ENCODE measurements at places on chromosomes 3 and 15.

DNA sequence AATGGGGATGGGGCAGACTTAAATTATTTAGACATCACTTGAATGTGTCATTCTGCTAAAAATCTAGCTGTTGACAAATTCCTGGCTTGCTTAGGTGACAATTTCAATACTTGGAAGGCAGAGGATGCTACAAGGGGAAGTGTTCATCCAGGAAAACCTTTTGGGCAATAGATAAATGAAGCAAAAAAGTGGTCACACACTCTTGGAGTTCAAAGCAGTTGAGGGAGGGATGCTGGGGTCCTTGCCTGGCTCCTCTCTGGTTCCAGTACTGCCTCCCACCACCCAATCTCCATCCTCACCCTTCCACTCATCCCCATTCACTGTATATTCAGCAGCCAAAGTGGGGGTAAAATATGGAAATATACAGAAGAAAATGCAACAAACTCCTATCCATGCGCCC lies 52.6 kb upstream of the FRMD4B start:
- no peak for DNase-seq

GRCh38 chr3:99929745-99930139 lies 112.1 kb downstream of the CMSS1 start:
- DNase-seq = no peak

GRCh38 chr15:31472636-31473384 lies 146.2 kb downstream of the KLF13 start:
- DNase-seq = peak; percentile 36

DNA sequence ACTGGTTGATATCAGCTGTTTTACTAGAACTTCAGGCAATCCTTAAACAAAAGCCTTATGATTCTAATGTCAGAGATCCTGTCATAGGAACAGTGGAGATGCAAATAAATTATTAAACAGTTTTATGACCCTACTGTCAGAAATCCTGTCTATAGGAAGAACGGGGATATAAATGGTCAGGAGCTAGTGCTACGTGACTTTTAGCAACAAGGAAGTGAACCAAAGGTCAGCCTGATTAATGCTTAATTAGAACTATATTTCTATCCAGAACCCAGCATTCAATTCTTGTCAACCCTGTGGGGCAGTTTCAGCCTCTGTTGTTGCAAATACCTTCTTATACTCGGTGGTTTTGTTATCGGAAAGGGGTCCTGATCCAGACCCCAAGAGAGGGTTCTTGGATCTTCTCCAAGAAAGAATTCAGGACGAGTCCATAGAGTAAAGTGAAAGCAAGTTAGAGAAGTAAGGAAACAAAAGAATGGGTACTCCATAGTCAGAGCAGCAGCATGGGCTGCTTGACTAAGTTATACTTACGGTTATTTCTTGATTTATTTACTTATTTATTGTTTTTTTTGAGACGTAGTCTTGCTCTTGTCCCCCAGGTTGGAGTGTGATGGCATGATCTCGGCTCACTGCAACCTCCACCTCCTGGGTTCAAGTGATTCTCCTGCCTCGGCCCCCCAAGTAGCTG lies 59.9 kb upstream of the RNU6-1 start:
- DNase-seq = no peak

DNA sequence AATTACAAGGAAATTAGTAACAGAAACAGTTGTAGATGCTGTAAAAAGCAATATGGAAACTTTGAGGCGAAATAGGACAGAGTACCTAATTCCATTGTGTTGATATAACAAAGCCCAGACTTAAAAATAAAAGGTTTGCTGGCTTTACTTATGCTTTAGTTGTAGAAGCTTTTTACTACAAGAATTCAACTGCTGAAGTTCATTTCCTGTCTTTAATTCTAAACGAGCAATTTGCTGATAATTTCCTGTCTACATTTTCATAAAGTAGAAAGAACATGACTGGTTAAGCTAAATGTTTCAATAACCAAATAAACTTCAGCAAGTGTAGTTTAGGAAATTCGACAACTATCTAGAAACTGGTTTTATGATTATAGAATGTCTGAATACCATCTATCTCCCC lies 423.8 kb downstream of the MECOM start:
- no peak for DNase-seq

DNA sequence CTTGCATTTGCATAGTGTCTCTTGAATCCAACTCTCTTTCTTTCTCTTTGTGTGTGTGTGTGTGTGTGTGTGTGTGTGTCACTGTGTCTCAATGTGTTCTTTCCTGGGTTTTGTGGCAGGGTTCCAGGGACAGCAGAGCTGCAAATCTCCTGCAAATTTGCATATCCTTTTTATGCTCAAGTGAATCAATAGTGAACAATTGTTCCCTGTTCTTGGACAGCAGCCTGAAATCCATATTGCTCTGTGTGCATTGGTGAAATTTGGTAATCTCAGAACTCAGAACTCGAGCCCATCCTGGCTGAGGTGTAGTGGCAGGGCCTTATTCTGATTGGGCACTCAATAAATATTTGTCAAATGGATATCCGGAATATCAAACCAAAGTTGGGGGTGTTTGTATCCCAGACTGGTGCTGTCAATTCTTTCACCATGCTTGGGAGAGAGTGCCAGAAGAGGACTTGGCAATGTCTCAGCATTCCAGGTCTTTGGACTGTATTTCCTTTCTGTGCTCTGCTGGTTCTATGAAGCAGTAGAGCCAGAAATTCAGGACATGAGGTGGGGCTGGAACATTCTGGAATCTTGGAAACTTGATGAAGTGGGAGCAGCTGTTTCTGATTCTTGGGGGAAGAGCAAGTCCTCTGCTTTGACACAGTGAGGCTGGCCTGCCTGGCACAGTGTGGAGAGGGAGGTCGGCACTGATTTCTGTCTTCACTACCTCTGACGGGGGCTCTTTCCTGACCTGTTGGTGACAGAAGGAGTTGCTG lies 380.6 kb upstream of the C2CD4B start:
- no peak for DNase-seq

DNA sequence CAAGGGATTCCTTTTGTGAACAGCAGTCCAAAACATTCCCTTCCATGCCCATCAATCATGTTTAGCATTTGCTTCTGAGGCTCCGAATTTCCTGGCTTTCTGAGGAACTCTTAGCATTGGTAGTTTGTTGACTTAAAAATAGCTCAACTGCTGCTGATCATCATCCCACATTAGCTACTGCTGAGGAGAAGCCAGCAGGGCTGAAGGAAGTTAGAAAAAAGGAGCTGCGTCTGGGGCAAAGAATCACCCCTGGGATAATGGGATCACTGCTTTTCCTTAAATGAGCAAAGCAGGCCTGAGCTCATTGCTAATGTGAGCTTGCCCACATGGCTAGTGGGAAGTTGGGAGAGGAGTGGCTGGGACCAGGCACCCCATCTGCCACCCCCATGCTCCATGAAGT lies 39.8 kb downstream of the CYP19A1 start:
- DNase-seq = no peak

DNA sequence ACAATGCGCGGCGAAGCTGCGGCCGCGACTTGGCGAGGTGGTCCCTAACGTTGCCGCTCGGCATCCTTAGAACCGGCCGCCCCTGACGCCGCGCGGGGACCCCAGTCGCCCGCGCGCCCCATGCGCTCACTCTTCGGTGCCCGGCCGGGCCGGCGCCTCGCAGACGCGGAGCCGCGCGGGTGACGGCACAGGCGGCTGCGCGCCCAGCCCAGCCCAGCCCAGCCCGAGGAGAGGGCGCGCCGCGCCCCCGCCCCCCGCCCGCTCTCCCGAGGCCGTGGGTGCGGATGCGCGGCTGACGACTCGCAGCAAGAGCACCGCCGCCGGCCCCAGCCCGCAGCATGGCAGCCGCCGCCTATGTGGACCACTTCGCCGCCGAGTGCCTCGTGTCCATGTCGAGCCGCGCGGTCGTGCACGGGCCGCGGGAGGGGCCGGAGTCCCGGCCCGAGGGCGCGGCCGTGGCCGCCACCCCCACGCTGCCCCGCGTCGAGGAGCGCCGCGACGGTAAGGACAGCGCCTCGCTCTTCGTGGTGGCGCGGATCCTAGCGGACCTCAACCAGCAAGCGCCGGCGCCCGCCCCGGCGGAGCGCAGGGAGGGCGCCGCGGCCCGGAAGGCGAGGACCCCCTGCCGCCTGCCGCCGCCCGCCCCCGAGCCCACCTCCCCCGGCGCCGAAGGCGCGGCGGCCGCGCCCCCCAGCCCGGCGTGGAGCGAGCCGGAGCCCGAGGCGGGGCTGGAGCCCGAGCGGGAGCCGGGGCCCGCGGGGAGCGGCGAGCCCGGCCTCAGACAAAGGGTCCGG lies 437 bp downstream of the KLF13 start:
- no peak for DNase-seq

DNA sequence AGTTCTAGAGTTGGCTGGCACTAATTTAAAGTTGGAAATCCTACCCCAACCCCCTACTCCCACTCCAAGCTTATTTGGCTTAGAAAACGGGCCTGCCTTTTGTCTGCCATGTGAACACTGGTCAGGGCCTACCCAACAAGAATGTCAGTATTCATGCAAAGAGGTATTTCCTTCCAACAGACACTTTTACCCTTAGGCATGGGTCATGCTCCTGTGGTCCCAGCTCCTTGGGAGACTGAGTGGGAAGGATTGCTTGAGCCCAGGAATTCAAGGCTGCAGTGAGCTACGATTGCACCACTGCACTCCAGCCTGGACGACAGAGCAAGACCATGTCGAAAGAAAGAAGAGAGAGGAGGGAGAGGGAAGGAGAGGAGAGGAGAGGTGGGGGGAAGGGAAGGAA lies 137.5 kb upstream of the LRTM1 start:
- no peak for DNase-seq

DNA sequence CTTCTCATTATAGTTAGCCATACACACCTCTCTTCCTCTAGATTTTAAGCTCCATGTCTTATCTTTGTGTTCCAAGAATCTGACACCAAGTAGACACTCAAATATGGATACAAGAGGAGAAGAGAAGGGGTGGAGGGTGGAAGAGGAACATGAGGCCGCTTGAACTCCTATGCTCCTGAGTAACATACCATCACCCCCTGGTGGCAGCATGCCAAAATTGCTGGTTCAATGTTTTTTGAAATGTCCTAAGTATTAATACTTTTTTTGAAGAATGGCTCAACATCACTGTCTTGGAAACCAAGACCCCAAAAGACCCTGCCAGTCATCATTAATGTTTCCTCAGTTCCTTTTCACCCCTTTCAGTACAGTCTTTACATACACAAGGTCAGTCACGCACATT lies 71.8 kb upstream of the HACD2 start:
- DNase-seq = no peak

DNA sequence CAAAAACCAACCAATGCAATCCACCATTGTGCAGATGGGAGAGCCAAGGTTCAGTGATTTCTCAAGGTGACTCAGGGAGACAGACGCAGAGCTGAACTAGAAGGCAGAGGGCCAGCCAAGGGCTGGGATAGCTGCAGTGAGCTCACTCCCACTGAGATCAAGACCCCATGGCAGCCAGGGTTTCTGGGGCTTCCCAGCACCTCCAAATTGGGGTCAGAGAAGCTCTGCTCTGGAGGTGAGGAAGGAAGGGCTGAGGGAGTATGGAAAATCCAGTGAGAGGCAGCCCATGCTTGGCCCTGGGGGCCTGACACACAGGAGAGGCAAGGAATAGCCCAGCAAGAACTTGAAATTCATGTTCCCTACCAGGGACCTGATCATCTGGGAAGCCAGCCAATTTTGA lies 61.0 kb downstream of the ISG20 start:
- DNase-seq = peak; percentile 18

DNA sequence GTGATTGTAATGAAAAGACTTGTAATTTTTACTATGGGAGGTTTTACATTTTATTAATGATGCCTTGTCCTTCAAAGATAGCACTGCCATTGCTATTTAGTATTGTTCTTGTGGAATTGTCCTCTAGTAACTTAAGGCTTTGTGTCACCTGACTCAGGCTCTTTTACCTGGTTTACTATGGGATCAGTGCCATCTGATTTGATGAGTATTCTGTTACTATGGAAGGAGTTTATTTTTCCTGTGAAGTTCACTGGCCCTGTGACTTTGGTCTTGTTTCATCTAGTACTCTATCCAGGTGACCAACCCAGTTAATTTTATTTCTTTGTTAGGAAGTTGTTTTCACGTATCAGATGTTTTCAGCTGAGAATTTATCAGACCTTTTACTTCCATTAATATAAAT lies 9.0 kb downstream of the MORF4L1 start:
- no peak for DNase-seq

GRCh38 chr3:37580237-37580636 lies 281.4 kb upstream of the CTDSPL start:
- no peak for DNase-seq

- DNase-seq = peak; percentile 44
Observed at GRCh38 chr3:112437146-112438022, 61.9 kb downstream of the BTLA start.

- no peak for DNase-seq
Observed at GRCh38 chr3:187773233-187774184, 28.2 kb upstream of the BCL6 start.

DNA sequence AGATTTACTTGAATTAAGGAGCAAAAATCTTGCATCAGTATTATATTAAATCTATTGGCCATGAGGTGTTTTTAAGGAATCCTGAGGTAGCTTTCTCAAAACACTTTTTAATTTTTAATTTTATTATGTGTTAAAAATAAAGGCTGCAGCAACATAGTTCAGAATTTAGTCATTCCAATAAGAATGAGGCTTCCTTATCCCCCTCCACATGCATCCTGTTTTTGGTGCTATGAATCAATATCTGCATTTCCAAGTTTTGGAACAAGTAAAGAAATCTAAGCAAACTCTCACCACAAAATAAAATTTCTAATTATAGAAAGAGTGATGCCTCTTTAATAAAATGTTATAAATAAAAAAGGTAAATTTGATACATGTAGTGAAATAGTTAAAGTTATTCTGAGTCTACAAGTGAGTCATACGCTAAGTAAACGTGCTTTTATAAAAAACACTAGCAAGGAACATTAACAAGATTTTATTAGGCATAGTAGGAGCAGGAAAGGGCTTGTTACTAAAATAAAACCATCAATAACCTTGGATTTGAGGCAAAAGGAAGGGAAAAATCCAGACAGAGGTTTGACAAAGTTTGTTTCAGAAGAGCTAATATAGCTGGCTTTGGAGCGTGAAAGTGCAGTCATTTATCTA lies 1218.0 kb downstream of the NSUN3 start:
- no peak for DNase-seq

DNA sequence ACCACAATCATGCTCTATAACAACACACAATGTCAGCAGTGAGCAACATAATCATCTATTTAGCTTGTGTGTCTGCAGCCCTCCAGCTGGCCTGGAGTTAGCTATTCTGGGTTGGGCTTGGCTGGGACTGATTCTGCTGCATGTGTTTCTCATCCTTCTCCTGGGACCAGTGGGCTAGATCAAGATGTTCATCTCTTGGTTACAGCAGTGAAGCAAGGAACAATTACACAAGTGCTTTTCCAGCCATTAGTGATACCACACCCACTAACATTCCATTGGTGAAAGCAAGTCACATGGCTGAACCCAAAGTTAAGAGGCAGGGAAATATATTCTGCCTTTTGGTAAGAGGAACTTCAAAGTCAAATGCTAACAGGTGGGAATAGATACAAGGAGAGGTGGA lies 14.6 kb downstream of the NUDT16 start:
- no peak for DNase-seq

DNA sequence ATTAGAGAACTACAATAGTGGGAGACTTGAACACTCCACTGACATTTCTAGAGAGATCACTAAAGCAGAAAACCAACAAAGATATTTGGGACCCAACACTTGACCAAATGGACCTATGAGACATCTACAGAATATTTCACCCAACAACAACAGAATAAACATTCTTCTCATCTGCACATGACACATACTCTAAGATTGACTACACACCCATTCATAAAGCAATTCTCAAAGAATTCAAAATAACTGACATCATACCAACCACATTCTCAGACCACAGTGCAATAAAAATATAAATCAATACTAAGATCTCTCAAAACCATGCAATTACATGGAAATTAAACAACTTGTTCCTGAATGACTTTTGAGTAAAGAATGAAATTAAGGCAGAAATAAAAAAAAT lies 473.7 kb downstream of the LPP start:
- DNase-seq = no peak

All from NCI-H524 (cell line).